ENCODE measurements at places on chromosomes 3 and 15. TPM values are rescaled to one million over a fixed set of nuclear protein-coding genes. Genes with fewer than 3 reads are reported as not detected.

GRCh38 chr3:194998417-194998816 is 272.5 kb downstream of the XXYLT1 start:
- DNase-seq = no peak

- DNase-seq = no peak
Observed at GRCh38 chr3:155629556-155629955, 115.3 kb downstream of the PLCH1 start.

The LRRN1 gene
- total RNA-seq = 7.7 TPM

The CNTN4 gene
- total RNA-seq = not detected

- no peak for DNase-seq
Observed at GRCh38 chr15:33539825-33540573, 229.2 kb downstream of the RYR3 start.

GRCh38 chr3:97829198-97829597 is 7.4 kb downstream of the CRYBG3 start:
- no peak for DNase-seq

The HOMER2 gene
- total RNA-seq = 34.1 TPM

The TF gene
- total RNA-seq = 1.7 TPM

DNA sequence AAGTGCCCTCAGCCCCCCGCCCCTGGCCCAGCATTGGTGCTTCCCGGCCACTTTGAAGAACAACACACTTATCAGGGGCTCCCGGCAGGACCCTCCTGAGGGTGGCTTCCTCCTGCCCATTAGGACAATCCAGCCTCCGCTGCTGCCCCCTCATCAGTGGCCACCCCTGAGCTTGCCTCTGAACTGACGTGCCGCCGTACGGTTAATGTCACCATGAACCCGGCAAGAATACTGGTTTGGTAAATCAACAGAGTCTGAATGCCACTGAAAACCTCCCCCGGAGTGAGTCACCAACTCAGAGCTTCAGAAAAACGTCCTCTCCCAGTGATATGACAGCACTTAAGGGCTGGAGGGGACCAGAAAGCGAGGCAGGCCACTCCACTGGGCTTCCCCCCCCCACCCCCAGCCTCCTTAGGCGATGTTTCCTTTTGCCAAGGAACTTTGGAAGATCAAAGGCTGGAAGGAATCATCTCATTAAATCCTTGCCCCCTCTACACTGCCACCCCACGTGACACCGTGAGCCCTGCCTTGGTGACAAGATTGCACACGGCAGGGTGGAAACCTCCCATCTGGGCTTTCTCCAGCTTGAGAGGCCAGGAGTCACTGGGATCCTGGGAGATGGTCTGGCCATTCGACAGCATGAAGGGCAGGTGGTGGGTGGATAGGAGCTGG is 142.1 kb downstream of the NUP210 start:
- peak; percentile 58 for DNase-seq

GRCh38 chr15:57355259-57355658 is 21.0 kb upstream of the CGNL1 start:
- DNase-seq = no peak

The COL6A5 gene
- under 0.01 TPM for total RNA-seq

The RYR3 gene
- total RNA-seq = not detected

GRCh38 chr3:57077630-57078343 is 17.3 kb downstream of the SPATA12 start:
- DNase-seq = no peak

DNA sequence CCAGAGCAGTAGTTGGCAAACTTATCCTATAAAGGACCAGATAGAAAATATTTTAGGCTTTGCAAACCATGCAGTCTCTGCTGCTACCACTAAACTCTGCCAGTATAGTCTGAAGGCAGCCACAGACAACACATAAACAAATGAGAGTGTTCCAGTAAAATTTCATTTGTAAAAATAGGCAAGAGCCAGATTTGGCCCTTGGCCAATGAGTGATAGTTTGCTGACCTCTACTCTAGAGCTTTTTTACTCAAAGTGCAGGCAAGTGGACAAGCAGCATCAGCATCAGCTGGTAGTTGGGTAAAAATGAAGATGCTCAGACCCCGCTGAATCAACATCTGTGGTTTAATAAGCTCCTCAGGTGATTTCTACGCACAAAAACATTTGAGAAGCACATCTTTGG is 269.8 kb downstream of the NTRK3 start:
- DNase-seq = no peak

The ZNF654 gene
- 11.1 TPM for total RNA-seq

DNA sequence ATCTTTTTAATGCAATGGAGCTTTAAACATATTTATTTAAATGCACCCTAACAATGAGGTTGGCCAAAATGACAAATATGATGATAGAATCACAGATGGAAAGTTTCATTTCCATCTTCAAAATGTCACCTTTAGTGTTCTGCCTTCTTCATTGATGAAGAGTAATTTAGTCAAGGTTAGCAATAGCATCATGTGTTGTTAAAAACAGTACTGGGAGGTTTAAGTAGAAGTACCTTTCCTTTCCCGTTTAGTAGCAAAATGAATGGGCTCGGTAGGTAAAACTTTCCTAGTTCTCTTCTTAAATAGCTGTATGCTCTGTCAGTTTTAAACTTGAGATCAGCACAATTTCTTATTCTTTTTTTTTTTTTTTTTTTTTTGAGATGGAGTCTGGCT is 35.1 kb downstream of the EIF2AK4 start:
- no peak for DNase-seq

DNA sequence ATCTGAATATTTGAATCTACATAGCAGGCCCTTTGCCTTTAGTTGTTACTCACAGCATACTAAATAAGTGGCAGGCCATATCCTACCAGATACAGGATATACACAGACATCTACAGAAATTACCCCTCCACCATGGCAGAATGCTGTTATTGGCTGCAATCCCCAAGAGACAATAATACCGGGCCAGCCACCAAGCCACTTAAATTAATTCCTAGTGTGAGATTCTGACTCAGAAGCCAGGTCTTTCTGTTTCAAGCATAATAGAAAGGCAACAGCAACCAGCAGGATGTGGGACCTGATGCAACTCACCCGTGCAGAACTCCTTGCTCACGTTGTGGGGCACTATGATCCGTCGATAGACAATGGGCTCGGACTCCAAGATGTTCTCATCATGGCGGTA is 39.8 kb downstream of the CLK3 start:
- DNase-seq = no peak

GRCh38 chr3:149705416-149705815 is 46.9 kb downstream of the COMMD2 start:
- DNase-seq = no peak
